ENCODE measurements at places on chromosomes 3 and 15.

GRCh38 chr15:62698646-62699045 is 343.9 kb upstream of the TPM1 start:
- no peak for DNase-seq

DNA sequence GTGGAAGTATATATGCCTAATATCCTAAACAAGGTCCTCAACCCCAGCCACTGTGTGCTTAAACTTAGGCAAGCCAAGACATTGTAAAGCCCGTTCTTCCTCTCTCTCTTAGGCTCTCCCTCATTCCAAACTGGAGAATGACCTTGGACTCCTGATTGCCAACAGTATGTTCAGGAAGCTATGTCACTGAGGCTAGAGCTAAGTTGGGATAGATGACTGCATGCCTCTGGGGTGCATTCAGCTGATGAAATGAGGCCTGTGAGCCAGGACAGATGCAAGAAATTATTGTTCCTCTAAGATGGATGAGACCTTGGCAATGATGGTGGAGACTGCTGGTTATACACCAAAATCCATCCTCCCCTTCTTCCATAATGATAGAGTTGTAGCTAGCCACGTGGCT is 27.9 kb upstream of the TBC1D21 start:
- no peak for DNase-seq

- no peak for DNase-seq
Measured at GRCh38 chr3:134445636-134446035, 40.1 kb downstream of the ANAPC13 start.

DNA sequence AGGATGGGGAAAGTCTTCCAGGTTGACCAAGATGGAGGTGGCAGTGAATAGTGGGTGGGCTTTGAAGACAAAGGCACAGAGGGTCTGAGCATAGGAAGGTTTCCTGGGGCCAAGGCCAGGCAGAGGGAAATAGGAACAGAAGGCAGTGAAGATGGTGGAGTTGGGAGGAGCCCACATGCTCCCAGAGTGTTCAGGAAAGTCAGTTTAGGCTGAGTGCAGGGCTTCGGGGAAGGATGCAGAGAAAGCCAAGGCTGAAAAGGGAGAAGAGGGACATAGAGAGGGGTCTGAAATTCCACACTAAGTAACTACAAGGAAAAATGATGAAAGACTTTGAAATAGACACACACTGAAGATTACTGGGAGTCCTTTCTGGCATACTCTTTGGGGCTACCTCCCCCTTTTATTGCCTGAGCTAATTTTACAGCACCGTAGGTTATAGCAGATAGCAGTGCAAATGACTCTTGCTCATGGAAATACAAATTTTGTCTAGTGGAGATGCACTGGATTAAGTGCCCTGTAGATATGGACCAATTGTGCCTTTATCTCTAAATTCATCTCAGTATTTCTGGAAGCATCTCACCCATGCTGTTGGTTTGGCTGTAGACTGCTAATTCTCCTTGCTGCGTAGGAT is 3.8 kb downstream of the CX3CR1 start:
- DNase-seq: no peak

- no peak for DNase-seq
Measured at GRCh38 chr3:121552379-121552778, 6.6 kb upstream of the POLQ start.

DNA sequence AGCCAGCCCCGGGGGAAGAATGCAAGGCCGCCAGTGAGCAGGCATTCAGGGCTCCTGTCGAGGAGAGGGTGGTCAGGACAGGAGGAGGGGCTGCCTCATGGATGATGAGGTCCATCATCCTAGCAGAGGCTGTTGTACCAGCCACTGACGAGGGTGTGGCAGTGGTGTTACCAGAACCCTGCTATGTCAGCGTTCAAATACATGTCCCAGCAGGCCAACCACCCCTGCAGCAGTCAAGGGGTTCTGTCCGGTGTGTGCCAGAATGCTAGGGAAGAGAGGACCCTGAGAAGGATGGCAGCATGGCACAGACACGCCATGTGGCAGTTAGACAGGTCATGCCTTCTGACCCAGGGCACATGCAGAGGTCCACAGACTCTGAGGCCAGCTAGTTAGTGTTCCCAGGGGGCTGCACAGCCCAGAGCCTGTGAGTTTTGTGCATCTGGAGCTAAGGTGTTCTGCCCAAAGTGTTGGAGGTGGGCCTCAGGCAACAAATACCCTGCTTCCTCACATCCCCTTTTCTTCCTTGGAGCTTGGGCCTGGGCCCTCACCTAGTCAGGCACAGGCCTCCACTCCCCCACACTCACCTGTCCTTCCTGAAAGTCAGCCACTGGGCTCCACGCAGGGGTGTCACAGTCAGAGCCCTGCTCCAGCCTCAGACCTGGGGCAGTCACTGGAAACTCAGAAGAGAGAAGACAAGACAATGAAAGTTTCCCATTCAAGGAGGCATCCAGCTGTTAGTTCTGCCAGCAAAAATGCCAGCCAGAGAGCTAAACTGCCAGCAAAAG is 7.8 kb downstream of the PAK6 start:
- no peak for DNase-seq

Data from stimulated activated CD4-positive, alpha-beta T cell treated with anti-CD3 and anti-CD28 coated beads, Interleukin-1b, Interleukin-23, amount 100 ng/mL, for 24 hours (primary cell).